ENCODE measurements at places on chromosomes 7 and 10. TPM values are rescaled to one million over a fixed set of nuclear protein-coding genes. Genes with fewer than 3 reads are reported as not detected.

DNA sequence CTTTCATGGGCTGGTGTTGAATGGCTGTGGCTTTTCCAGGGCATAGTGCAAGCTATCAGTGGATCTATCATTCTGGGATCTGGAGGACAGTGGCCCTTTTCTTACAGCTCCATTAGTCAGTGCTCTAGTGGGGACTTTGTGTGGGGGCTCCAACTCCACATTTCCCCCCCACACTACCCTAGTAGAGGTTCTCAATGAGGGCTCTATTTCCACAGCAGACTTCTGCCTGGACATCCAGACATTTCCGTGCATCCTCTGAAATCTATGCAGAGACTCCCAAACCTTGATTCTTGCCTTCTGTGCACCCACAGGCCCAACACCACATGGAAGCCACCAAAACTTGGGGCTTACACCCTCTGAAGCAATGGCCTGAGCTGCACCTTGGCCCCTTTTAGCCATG is 208.3 kb upstream of the MKLN1 start:
- H3K4me1 ChIP-seq = no peaks in the 10 kb centered on the region
- H3K27ac ChIP-seq = no peak overlapping the region
- H3K4me3 ChIP-seq = no peak overlapping the region
- H3K27me3 ChIP-seq = no peaks in the 10 kb centered on the region
- no peak for DNase-seq
- peaks cover 15% of the 10 kb centered on the region for H3K36me3 ChIP-seq

- peaks cover 2% of the 10 kb centered on the region for H3K27me3 ChIP-seq
- H3K27ac ChIP-seq = no peak overlapping the region
- H3K4me1 ChIP-seq = no peaks in the 10 kb centered on the region
- H3K4me3 ChIP-seq = no peak overlapping the region
- DNase-seq = no peak
- H3K36me3 ChIP-seq = peaks cover 16% of the 10 kb centered on the region
Measured at GRCh38 chr10:129491123-129491734, 24.2 kb downstream of the MGMT start.

- no peak overlapping the region for H3K4me3 ChIP-seq
- H3K36me3 ChIP-seq = no peaks in the 10 kb centered on the region
- DNase-seq = no peak
- H3K27ac ChIP-seq = no peak overlapping the region
Measured at GRCh38 chr7:45702751-45703150, 128.6 kb downstream of the ADCY1 start.

DNA sequence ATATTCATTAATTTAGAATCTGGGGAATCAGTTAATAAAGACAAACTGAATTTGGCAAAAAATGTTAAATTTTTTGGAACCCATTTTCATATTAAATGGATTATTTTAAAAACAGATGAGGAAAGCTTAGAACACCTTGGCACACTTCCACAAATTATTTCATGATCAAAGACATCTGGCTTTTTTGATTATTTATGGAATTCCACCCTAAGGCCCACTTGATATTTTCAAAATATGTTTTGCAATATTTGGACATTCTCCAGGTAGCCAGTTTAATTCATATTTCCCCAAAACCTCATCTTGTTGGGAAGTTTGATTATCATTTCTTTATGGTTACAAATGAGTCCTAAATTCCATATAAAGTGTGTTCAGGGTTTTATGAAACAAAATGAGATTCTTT is 129.9 kb downstream of the DOCK4 start:
- no peaks in the 10 kb centered on the region for H3K4me1 ChIP-seq
- DNase-seq = no peak
- no peak overlapping the region for H3K27ac ChIP-seq
- H3K4me3 ChIP-seq = no peak overlapping the region
- no peaks in the 10 kb centered on the region for H3K36me3 ChIP-seq

DNA sequence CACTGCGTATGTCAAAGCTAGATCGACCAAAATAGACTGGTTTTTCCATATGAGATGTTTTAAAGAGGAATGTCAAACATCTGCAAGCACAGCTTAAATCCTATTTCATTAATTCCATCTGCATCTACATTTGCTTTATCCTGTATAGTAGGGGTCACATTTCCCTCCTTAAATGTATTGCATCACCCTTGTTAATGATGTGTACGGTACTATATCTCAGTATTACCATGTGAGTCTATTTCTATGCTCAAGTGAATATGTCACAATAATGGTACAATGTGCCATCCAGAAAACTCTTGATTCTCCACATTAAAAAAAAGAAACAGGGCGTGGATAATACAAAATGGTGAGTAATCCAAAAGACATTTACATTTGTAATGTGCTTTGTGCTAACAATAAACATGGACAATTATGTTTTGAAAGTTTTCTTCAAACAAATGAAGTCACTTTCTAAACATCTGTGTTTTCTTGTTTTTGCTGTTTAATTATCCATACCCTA is 56.6 kb downstream of the TWIST1 start:
- H3K27me3 ChIP-seq = no peaks in the 10 kb centered on the region
- no peaks in the 10 kb centered on the region for H3K36me3 ChIP-seq
- no peak for DNase-seq
- no peak overlapping the region for H3K27ac ChIP-seq
- H3K4me1 ChIP-seq = no peaks in the 10 kb centered on the region

DNA sequence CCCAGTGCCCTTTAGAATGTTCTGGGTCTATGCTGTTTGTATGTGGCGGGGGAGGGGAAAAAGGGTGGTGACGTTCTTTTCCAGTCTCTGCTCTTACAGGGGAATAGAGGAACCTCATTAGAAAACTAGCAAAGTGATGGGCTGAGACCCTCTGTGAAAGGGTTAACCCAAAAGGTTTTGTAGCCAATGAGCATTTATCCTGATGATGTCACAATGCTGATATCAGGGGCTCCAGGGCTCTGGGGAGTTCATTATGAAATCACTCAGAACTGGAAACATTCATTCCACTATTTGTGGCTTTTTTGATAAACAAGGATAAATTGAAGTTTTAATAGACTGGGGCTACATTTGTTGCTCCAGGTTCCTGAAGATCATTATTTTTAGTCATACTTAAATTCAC is 71.7 kb downstream of the ARID5B start:
- H3K36me3 ChIP-seq = no peaks in the 10 kb centered on the region
- H3K27me3 ChIP-seq = no peaks in the 10 kb centered on the region
- peaks cover 37% of the 10 kb centered on the region for H3K4me1 ChIP-seq
- H3K4me3 ChIP-seq = peak overlapping the region; percentile 56
- DNase-seq = peak; percentile 23

ZNHIT1 gene
- total RNA-seq = 60.8 TPM
